ENCODE measurements at places on chromosomes 6 and 20. TPM values are rescaled to one million over a fixed set of nuclear protein-coding genes. Genes with fewer than 3 reads are reported as not detected.

Gene GDAP1L1
- not detected for total RNA-seq

Gene HLA-DPB1
- total RNA-seq, result 21.7 TPM

Gene HCK
- 10.8 TPM for total RNA-seq

Gene SLC25A27
- total RNA-seq, result 18.7 TPM

Gene EYA2
- 4.5 TPM for total RNA-seq

Gene PRICKLE4
- total RNA-seq, result 12.7 TPM

- H3K4me3 ChIP-seq, result no peak overlapping the region
- H3K27me3 ChIP-seq, result no peaks in the 10 kb centered on the region
- DNase-seq, result no peak
- no peaks in the 10 kb centered on the region for H3K36me3 ChIP-seq
Measured at GRCh38 chr20:55881204-55881603, 124.1 kb downstream of the CBLN4 start.

- H3K4me1 ChIP-seq, result no peaks in the 10 kb centered on the region
- H3K36me3 ChIP-seq, result no peaks in the 10 kb centered on the region
- H3K27ac ChIP-seq, result no peak overlapping the region
Measured at GRCh38 chr20:33701629-33702450, 15.7 kb upstream of the E2F1 start.

- DNase-seq, result no peak
- no peaks in the 10 kb centered on the region for H3K36me3 ChIP-seq
- H3K27ac ChIP-seq, result no peak overlapping the region
- peaks cover 25% of the 10 kb centered on the region for H3K4me1 ChIP-seq
- no peaks in the 10 kb centered on the region for H3K27me3 ChIP-seq
Measured at GRCh38 chr6:71722736-71723135, 163.6 kb upstream of the RIMS1 start.

- H3K4me1 ChIP-seq, result no peaks in the 10 kb centered on the region
- DNase-seq, result no peak
- H3K27ac ChIP-seq, result no peak overlapping the region
- H3K27me3 ChIP-seq, result no peaks in the 10 kb centered on the region
- no peaks in the 10 kb centered on the region for H3K36me3 ChIP-seq
- no peak overlapping the region for H3K4me3 ChIP-seq
Measured at GRCh38 chr20:62420846-62421715, 6.3 kb downstream of the RBBP8NL start.

DNA sequence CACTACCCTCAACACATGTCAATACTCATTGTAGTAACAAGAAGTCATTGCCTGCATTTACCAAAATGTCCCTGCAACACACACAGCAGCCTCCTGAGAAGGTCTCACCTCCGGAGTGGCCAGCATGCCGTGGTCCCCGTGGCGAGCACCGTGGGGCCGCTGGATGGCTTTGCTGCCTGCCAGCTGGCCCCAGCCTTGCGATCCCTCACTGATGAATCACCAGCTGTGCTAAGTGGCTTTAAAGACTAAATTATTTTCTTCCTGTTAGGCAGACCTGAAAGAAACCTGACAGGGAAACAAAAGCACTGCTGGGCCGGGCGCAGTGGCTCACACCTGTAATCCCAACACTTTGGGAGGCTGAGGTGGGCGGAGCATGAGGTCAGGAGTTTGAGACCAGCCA lies 306.7 kb downstream of the CDH4 start:
- H3K36me3 ChIP-seq, result no peaks in the 10 kb centered on the region
- no peaks in the 10 kb centered on the region for H3K27me3 ChIP-seq
- no peak for DNase-seq
- no peak overlapping the region for H3K4me3 ChIP-seq
- no peak overlapping the region for H3K27ac ChIP-seq
- no peaks in the 10 kb centered on the region for H3K4me1 ChIP-seq

DNA sequence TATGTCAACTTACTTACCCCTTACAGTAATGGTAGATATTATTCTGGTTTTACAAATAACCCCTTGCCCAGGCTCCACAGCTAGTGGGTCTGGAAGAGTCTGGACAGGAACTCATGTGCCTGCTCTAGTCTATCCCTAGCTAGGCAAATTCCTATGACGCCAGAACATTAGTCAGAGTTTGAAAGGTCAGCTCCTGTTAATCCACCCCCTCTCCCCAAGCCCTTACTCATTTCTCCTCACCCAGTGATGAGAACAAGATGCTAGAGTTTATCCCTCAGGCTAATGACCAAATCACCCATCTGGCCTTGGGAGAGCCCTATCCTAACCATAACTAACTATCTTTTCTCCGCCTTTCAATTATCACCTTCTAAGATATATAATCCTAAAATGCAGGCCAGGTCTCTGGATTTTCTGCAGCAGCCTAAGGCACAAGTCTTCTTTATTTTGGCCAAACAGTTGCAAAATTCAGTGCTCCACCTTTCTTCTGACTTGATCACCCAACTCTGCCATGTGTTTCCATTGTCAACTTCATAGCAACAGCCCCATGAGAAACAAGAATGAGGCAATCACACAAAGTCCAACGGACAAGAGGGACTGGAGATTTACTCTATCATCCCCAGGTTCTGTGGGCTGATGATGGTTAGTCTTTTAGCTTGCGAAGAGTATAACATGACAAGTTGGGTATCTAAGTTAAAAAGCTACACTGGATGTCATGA lies 113.3 kb downstream of the TASP1 start:
- no peak for DNase-seq
- H3K36me3 ChIP-seq, result no peaks in the 10 kb centered on the region
- H3K4me1 ChIP-seq, result no peaks in the 10 kb centered on the region
- no peak overlapping the region for H3K27ac ChIP-seq

DNA sequence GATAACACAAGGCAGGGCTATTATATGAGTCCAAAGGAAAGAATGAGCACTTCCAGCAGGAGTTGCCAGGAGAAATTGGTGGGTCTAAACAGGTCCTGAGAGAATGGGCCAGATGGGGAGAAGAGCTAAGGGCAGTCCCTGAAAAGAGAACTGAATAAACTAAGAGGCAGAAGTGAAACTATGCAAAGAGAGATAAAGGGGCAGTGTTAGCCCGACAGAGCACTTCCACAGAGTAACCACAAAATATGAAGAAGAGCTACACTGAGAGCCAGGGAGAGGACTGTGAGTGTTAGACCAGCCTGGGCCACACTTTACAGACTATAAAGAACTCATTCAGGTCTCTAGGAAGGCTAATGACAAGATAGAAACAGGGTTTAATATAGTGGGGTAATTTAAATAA lies 43.8 kb downstream of the RALGAPA2 start:
- H3K4me3 ChIP-seq, result no peak overlapping the region
- DNase-seq, result no peak
- no peak overlapping the region for H3K27ac ChIP-seq
- H3K4me1 ChIP-seq, result peaks cover 16% of the 10 kb centered on the region
- H3K27me3 ChIP-seq, result no peaks in the 10 kb centered on the region

GRCh38 chr20:6061544-6061943 lies 7.7 kb upstream of the LRRN4 start:
- no peaks in the 10 kb centered on the region for H3K36me3 ChIP-seq
- H3K4me3 ChIP-seq, result no peak overlapping the region
- DNase-seq, result no peak
- H3K27ac ChIP-seq, result no peak overlapping the region
- H3K27me3 ChIP-seq, result peaks cover 2% of the 10 kb centered on the region
- no peaks in the 10 kb centered on the region for H3K4me1 ChIP-seq

- no peaks in the 10 kb centered on the region for H3K4me1 ChIP-seq
- no peak overlapping the region for H3K27ac ChIP-seq
- no peaks in the 10 kb centered on the region for H3K27me3 ChIP-seq
Measured at GRCh38 chr6:161200610-161201370, 73.1 kb downstream of the AGPAT4 start.

GRCh38 chr6:87738744-87739143 lies 36.7 kb upstream of the AKIRIN2 start:
- no peaks in the 10 kb centered on the region for H3K27me3 ChIP-seq
- no peak for DNase-seq
- H3K4me1 ChIP-seq, result no peaks in the 10 kb centered on the region
- H3K4me3 ChIP-seq, result no peak overlapping the region
- no peaks in the 10 kb centered on the region for H3K36me3 ChIP-seq

DNA sequence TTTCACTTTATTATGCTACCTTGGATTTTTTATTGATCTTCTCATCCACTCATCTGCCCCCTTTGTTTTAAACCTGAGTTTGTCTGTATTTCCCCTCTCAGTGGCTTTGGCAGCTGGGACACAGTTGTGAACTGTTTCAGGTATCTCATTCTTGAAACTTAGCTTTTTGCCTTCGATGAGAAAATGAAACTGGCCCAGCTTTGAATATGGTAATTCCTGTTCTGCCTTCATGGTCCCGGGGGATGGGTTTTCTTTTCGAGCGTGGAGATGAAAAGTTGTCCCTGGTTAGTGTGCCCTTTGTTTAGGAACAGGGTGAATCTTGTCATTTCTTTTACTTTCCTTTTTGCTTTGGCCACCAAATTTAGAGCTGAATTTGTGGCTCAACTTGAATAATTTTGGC lies 25.6 kb downstream of the DHX35 start:
- no peak overlapping the region for H3K27ac ChIP-seq
- peaks cover 23% of the 10 kb centered on the region for H3K4me1 ChIP-seq
- H3K36me3 ChIP-seq, result no peaks in the 10 kb centered on the region
- H3K4me3 ChIP-seq, result no peak overlapping the region
- no peak for DNase-seq
- H3K27me3 ChIP-seq, result no peaks in the 10 kb centered on the region

DNA sequence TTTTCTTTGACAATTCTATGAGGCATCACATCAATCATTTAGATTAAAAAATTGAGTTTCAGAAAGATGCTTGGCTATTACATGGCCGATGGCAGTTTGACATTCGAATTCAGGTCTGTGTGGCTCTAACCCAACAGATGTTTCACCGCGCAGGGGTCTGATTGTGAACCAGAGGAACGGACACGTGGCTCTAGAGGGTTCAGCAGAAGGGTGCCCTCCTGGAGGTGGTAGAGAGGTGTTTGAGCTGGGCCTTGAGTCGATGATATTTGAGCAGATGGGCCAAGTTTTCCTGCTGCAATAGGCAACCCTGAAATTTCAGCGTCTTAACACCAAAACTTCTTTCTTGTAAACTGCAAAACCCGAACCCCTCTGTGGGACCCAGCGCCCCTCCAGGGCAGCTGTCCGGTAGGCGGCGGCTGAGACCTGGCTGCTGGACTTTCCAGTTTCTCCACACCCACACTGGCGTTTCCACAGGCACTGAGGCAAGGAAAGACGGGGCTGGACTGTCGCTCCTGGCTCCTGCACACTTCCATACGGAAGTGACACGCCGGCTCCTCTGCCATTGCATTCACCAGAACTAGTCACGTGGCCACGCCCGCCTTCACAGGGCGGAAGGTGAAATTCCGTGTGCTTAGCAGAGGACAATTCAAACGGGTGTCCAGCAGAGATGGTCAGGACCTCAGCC lies 11.3 kb upstream of the AFDN start:
- H3K4me3 ChIP-seq, result no peak overlapping the region
- H3K4me1 ChIP-seq, result no peaks in the 10 kb centered on the region
- no peak for DNase-seq

- no peaks in the 10 kb centered on the region for H3K4me1 ChIP-seq
- H3K36me3 ChIP-seq, result no peaks in the 10 kb centered on the region
- H3K4me3 ChIP-seq, result no peak overlapping the region
- H3K27ac ChIP-seq, result no peak overlapping the region
- no peaks in the 10 kb centered on the region for H3K27me3 ChIP-seq
- DNase-seq, result no peak
Measured at GRCh38 chr20:16444057-16444777, 129.0 kb downstream of the KIF16B start.

DNA sequence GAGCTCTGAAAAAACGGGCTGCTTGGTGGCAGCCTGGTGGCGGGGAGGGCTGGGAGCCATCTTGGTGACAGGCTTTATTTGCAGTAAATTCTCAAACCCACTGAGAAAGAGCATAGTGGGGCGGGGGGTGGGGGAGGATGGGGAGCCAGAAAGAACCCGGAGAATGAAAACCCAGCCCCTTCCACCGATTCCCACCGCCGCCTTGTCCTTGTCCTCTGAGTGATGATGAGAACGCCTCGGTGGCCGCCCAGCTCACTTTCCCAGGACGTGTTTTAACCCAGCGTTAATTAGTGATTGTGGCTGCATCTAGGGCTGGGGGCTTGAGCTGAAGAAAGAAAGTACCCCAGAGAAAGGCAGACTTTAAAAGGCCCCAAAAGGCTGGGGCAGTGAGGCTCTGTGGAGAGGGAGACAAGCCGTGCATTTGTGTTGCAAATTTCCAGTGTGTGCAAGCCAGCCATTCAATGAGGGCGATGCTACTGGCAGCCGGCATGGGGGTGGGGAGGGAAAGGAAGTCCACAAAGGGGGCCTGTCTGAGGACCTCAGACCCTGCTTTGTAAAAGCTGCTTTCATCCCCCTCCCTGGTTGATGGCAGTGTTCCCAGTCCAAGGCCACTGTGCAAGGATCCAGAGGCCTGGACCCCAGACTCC lies 6.2 kb upstream of the GHRH start:
- no peaks in the 10 kb centered on the region for H3K36me3 ChIP-seq
- DNase-seq, result no peak
- H3K27ac ChIP-seq, result no peak overlapping the region
- H3K27me3 ChIP-seq, result no peaks in the 10 kb centered on the region

DNA sequence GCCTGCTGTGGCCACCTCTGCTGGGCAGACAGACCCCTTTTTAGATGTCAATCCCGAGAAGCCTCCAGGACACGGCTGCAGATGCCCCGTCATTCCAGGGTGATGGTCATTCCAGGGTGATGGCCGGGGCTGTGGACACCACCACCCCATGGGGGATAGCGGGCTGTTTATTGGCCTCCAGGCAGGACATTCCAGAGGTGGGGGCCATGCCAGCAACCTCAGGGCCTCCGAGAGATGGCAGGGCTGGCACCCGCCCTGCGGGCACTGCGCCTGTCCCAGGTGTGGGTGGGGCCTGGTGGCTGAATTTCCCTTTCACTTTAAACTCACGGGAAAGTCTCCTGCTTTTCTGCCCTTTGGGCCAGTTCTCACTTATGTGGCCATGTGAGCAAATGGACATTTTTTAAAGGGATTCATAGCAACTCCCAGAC lies 14.5 kb downstream of the COL9A3 start:
- no peaks in the 10 kb centered on the region for H3K36me3 ChIP-seq
- peaks cover 25% of the 10 kb centered on the region for H3K4me1 ChIP-seq
- peak overlapping the region; percentile 80 for H3K27ac ChIP-seq
- peaks cover 7% of the 10 kb centered on the region for H3K27me3 ChIP-seq
- peak; percentile 76 for DNase-seq

- H3K4me1 ChIP-seq, result no peaks in the 10 kb centered on the region
- H3K27ac ChIP-seq, result no peak overlapping the region
- H3K4me3 ChIP-seq, result no peak overlapping the region
- peak; percentile 33 for DNase-seq
Measured at GRCh38 chr20:3101737-3102574, 17.4 kb upstream of the AVP start.

GRCh38 chr6:5866547-5867051 lies 140.1 kb downstream of the NRN1 start:
- no peaks in the 10 kb centered on the region for H3K27me3 ChIP-seq
- H3K27ac ChIP-seq, result no peak overlapping the region
- no peak for DNase-seq
- H3K36me3 ChIP-seq, result no peaks in the 10 kb centered on the region
- H3K4me1 ChIP-seq, result no peaks in the 10 kb centered on the region

GRCh38 chr20:47139934-47140535 lies 216.5 kb downstream of the ZMYND8 start:
- no peaks in the 10 kb centered on the region for H3K4me1 ChIP-seq
- H3K27ac ChIP-seq, result no peak overlapping the region
- no peaks in the 10 kb centered on the region for H3K27me3 ChIP-seq
- no peak overlapping the region for H3K4me3 ChIP-seq
- H3K36me3 ChIP-seq, result no peaks in the 10 kb centered on the region

All from transverse colon (tissue), 4 donors.